ENCODE measurements at places on chromosomes 5 and 9. TPM values are rescaled to one million over a fixed set of nuclear protein-coding genes. Genes with fewer than 3 reads are reported as not detected.

SLC36A3 gene
- total RNA-seq, result not detected

ENTREP1 gene
- 0.86 TPM for total RNA-seq

HTR4 gene
- total RNA-seq, result not detected

SLC1A1 gene
- total RNA-seq, result 1.1 TPM

ZNF608 gene
- 0.99 TPM for total RNA-seq

DEPDC1B gene
- 14.4 TPM for total RNA-seq

AGXT2 gene
- not detected for total RNA-seq

KCNV2 gene
- not detected for total RNA-seq

LMX1B gene
- 1.8 TPM for total RNA-seq

LCN2 gene
- 7.2 TPM for total RNA-seq

FOXD4L3 gene
- not detected for total RNA-seq

PCDHA9 gene
- total RNA-seq, result not detected

SLC36A2 gene
- not detected for total RNA-seq

SPINK1 gene
- total RNA-seq, result 0.98 TPM

PPP1R26 gene
- 17.4 TPM for total RNA-seq

Data from A549 treated with dexamethasone at 1 μM for 4 hours (cell line).